ENCODE measurements at places on chromosomes 5 and 9.

DNA sequence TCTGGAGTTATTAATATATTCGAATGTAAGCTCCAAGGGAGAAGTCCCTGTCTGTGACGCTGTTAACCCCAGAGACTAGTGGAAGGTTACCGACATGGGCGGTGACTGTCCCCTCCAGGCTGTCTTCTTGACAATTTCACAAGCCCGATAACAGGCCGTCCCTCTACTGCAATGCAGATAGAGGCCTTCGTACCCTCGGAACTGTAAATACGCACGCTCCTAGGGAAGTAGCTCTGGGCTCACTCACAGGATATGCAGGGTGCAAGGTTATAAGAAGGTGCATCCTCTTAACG is 680 bp upstream of the RFK start:
- no peak for DNase-seq

DNA sequence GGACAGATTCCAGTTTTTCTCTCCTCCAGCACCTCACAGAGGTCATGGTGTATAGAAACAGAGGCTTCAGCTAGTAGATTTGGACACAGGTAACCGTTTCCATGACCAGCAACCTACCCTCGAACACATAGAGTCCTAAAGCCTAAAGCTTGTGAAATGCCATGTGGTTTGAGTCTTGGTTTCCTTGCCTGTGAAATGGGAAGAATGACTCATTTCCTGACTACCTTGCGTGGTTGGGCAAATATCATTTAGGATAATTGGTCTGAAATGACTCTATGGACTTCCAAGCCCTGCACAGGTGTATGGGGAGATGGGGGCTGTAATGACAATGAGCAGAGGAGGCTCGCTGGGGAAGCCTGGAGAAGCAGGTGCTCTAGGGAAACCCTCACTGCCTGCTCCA is 134.6 kb downstream of the TTLL11 start:
- DNase-seq: no peak

- no peak for DNase-seq
These were observed at the start of gene RNF224 for GRCh38 chr9:137227054-137227852. TSS of gene RNF224 (plus strand) at chr9:137227502. CDS start at chr9:137228336, 834 bp downstream.

DNA sequence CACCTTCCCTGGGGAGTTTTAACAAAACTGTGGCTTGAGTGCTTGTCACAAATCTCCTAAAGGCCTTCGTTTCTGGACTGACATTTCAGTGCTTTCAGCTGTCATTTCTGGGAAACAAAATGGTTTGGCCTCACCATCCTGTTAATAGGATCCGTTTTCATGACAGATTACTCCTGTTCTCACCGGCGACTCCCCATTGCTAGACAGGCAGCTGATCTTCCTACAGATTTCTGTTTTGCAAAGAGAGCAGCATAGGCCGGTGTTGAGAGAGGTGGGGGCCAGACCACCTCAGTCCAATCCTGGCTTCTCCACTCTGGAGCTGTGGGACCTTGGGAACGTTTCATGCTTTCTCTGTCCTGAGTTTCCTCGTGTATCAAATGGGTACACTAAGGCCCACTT is 75.5 kb upstream of the OTULINL start:
- no peak for DNase-seq

DNA sequence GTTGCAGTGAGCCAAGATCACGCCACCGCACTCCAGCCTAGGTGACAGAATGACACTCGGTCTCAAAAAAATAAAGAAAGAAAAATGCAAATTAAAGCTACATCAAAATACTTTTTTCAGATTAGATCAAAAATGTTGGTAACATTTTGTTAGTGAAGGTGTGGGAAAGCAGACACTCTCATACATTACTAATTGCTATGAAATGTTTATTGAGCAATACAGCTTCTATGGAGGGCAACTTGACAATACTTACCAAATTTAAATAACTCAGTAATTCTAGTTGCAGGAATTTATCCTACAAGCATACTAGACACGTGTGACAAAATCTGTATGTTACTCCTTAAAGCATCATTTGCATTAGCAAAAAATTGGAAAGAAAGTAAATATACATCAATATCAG is 4.1 kb downstream of the TRIM23 start:
- DNase-seq: no peak

- DNase-seq: no peak
These were observed 75.2 kb upstream of the RASGRF2 start for GRCh38 chr5:80884929-80885328.

GRCh38 chr5:159324986-159325385 is 5.3 kb downstream of the IL12B start:
- DNase-seq: no peak

GRCh38 chr9:109857336-109857735 is 77.3 kb downstream of the PALM2AKAP2 start:
- no peak for DNase-seq

DNA sequence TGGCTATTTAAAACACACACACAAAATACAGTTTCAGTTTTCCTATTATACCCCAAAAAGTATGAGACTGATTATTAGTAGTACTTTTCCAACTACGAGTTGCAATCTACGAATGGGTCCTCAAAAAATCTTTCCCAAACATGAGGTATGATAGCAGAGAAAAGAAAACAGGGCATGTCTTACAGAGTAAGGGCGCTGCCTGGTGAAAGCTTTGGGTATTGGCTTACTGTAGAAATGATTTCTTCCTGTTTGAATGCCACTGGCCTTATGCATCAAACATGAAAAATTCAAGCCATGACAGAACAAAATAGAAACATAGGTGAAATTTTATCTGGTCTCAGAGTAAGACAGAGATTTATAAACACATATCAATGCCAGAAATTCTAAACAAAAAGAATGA is 448.0 kb downstream of the SPOCK1 start:
- DNase-seq: no peak

GRCh38 chr5:149860801-149861322 is 83.7 kb downstream of the PDE6A start:
- no peak for DNase-seq
